Activated CD4-positive, alpha-beta T cell treated with anti-CD3 and anti-CD28 coated beads, Interleukin-2, amount 10 ng/mL, durations not matched to agents 7 days and 5 days (primary cell): ENCODE measurements at places on chromosomes 12 and 14.

DNA sequence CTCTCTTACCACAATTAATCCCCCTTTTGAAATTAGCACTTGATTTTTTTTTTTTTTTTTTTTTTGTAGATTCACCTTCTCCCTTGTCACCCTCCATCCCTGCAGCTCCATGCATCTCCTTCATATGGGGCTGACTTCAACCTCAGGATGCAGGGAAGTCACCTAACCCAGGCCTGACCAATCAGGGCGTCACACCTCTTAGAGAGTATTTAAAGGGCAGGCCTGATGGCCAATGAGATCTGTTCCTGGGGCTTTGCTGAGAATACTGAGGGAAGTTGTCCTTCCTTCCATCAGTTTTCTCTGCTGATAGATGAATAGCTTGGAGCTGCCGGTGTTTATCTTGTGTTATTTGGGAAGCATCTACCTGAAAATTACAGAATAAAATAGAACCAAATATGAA, 1104.7 kb upstream of the TMEM132C start:
- DNase-seq: no peak

- no peak for DNase-seq
These were observed 504.0 kb downstream of the GLT1D1 start for GRCh38 chr12:129357233-129357632.

GRCh38 chr12:130526813-130527212, 189.1 kb downstream of the PIWIL1 start:
- DNase-seq: peak; percentile 7

DNA sequence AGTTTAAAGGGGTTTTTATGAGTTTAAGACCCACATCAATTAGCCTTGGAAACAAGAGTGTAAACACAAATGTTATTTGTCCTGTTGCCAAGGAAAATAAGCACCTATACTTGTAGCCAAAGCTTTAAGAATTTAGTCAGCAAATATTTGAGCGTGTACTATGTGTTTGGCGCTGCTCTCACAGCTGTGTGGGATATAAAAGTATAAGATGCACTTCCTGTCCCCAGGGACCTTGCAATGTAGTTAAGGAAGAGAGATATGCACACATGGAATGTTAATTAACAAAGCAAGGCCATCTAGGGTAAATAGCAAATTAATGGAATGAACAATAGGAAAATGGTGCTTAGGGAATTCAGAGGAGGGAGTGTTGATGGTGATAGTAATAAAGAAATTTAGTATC, 134.9 kb upstream of the SRRM4 start:
- DNase-seq: no peak

GRCh38 chr12:57225680-57226210, 3.8 kb upstream of the SHMT2 start:
- DNase-seq: no peak

GRCh38 chr14:33592297-33592696, 358.6 kb downstream of the EGLN3 start:
- no peak for DNase-seq

DNA sequence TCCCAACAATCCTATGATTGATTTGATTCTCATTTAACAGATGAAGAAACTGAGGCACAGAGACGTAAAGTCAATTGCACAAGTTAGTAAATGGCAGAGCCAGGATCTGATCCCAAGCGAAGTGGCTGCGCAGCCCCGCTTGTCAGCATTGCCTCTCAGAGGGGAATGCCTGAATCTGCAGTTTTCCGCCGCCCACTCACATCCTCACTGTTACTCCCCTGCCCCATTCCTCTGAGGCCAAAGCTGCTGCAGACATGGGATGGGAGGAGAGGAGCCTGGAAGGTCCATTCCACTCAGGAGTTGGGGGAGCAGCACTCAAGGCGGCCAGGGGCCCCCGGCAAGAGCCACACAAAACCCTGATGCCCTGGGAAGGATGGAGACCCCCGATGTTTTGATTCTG, 1.0 kb downstream of the NRIP2 start:
- no peak for DNase-seq

DNA sequence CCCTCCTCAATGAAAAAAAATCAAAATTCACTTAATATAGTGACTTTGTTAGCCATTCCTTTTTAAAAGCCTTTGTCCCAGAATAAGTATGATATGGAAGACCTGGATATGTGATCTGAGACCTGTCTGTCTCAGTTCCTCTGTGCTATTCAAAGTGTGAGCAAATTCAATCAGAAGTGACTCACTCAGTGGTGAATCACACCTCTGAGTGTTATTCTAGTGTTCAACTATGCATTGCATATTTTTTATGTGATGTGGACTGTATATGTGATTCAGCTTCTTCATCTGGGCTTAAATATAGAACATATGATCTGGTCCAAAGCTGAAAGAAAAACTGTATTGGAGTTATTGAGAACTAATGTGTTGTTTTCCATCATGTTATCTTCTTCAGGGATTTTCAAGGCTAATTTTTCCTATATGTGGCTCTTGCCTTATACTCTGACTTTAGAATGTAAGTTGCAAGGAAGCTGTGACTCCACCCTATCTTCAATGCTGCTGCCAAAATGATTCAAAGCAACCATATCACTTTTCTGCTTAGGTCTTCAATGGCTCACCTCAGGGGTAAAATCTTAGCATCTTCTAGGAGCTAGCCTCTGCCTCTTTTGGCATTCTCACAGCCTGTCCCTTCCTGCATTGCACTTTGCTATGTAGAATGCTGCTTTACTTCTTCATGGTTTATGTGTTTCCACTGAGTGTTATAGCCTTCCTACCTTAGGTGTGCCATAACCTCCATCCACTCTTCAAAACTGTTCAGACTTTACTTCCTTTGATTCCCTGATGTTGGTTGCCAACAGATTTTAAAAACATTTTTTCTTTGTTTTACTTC, 169.8 kb downstream of the OTOGL start:
- DNase-seq: no peak

DNA sequence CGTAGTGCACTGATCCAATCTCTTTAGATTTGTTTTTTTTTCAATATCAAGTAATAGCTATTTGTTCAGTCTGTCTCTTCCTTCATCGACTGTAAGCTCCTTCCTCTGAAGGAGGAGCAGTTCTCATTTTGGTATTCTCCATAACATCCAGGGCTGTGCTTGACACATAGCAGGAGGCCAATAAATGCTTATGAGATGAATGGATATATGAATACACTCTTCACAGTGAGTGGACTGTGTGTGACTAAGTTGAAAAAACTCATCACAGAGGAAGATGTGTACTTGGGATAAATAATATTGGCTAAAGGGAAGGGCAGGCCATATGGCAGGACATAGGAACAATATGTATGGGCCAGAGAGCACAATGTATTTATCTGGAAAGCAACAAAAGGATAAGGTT, 205.3 kb upstream of the PRICKLE1 start:
- DNase-seq: no peak

- peak; percentile 82 for DNase-seq
These were observed 75.0 kb downstream of the TGFB3 start for GRCh38 chr14:75906680-75907280.

GRCh38 chr12:127396734-127397133, 870.2 kb upstream of the TMEM132C start:
- DNase-seq: no peak

- DNase-seq: peak; percentile 57
These were observed 14.2 kb upstream of the PLXNC1 start for GRCh38 chr12:94133964-94134795.

DNA sequence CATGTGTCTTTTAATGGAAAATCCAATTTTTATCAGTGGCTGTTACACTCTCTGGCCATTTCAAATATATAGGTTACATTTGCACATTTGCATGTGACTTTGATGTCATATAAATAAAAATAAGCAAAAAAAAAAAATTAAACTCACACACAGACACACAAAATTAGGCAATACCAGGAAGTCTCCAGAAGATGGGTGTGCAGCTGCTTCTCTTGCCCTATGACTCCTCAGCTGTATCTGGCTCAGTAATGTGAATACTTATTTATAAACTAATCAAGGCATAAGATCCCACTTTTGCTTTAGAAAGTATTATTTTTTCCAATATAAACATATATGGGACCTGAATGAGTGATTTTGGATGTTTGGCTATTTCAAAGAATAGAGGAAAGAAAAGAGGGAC, 461.1 kb downstream of the LRIG3 start:
- DNase-seq: no peak

DNA sequence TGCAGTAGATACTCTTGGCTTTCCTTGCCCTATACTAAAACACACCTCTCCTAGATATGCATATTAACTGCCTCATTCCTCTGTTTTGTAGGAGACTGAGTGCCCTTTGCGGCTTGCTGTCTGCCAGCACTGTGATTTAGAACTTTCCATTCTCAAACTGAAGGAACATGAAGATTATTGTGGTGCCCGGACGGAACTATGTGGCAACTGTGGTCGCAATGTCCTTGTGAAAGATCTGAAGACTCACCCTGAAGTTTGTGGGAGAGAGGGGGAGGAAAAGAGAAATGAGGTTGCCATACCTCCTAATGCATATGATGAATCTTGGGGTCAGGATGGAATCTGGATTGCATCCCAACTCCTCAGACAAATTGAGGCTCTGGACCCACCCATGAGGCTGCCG, 15.4 kb downstream of the TRAFD1 start:
- no peak for DNase-seq

- DNase-seq: no peak
These were observed 63.9 kb downstream of the ANKRD9 start for GRCh38 chr14:102445641-102446040.

DNA sequence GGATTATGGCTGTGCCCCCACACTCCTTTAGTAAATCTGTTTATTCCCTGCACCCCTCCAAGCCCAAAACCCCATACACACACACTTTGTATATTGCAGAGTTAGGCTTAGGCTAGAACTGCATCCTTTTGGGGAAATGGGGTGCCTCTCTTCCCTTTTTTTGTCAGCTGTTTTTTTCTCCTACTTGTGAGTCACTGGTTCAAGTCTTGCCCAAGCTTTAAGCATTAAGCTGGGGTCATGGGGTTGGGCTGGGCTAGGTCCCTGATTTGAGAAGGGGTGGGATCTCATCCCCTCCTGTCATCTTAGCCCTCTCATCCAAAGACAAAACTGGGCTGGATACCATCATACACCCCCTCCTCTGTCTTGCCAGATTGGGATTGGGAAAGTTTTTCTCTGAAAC, 1.6 kb downstream of the LRP1 start:
- no peak for DNase-seq

DNA sequence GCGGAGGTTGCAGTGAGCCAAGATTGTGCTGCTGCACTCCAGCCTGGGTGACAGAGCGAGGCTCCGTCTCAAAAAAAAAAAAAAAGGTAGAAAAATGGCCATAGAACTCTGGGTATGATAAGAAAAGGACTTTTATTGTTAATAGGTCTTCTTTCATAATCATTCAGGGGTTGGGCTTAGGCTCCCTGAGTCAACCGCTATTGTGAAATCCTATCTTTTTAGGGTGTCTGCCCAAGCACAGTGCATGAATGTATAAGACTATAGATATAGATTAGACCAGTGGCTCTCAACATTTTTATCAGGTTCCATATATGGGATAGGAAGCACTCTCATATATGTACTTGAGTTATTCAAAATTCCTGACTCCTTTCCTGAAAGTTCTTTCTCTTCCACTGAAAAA, 48.7 kb upstream of the USP15 start:
- DNase-seq: no peak

DNA sequence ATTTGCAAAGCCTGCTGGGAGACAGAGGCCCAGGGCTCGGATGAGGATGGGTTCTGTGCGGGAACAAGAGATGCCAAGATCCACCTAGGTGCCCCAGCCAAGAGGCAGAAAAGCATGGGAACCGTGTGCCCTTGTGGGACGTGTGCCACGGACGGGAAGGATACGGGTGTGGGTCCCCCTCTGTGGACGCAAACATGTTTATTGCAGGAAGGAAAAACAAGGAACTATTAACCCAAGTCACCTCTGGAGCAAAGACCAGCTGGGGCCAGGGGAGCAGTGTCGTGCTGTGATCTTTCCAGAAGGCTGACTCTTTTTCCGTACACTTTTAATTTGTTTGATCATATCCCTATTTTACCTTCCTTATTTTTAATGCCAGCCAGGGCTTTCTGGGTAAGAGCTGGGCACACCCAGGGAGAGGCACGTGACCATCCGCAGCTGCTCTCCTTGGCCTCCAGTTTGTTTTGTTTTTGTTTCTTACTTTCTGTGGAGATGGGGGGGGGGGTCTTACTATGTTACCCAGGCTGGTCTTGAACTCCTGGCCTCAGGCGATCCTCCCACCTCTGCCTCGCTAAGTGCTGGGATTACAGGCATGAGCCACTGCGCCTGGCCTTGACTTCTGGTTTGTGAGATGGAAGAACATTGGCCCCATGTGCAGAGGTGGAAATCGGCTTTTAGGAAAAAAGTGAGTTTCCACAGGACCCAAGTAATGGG, 20.7 kb downstream of the SCARB1 start:
- no peak for DNase-seq

DNA sequence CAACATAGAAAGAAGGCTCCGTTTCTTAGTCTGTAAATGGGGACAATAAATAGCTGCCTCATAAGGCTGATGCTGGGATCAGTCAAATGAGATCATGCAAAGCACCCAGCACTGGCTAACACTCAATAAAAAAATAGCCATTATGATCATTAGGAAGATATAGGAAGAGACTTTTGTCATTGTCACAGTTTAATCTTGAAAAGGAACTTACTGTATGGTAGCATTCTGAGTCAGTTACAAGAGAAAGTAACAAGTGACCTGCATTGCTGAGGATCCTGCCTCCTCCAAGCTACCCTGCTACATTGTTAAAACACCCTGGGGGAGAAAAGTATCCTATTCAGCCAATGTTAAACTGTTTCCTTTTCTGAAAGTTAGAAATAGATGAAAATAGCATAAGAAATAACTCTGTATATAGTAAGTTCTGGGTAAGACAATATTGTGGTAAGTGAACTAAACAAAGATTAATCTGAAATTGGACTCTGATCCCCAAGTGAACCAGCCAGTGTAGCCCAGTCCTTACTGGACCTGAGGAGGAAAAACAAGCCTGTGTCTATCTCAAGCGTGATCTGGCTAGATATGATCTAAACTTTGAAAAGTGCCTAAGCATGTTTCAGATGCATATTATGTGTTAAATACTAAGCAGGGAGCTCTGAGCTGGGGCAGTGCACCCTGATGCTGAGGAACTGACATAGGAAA, 3.6 kb upstream of the NUDT4 start:
- DNase-seq: no peak

DNA sequence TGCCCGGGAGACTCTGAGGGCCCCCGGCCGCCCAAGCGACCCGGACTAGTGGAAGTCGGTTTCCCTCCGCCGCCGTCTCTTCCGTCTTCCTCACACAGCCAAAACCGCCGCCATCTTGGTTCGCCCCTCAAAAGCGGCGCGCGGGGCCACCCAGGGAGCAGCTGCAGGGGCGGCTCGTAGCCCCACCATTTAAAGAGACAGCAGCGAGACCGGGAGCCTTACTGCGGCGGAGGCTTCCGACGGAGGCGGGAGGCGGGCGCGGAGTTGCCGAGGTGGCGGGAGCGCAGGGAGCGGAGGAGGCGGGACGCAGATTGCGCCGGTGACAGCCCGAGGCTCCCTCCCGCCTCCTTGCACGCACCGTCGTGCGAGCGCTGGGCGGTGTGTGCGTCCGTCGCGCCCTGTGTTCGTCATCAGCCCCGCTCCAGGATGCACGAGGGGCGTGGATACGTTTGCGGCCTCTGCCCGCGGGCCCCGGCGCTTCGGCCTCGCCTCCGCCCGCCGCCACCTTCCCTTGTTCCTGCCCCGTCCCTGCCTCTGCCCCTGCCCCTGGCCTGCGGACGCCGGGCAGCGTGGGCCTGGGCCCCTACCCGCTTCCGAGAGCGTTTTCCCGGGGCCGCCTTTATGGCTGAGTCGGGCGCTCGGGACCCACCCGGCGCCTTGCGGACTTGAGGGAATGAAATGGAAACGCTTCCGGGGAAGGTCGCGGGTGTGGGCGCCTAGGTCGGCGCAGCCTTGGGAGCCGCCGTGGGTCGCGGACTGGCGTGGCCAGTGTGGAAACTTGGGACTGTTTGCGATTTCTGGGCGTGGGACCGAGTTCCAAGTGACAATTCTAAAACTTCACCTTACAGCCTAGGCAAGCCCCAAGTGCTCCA, at the start of gene PPP4R3A:
Gene PPP4R3A, minus strand, starts transcription at position 140 of the 872 bp plus-strand sequence. CDS start 663 bp downstream, outside the sequence.
- peak; percentile 94 for DNase-seq
